ENCODE measurements at places on chromosomes 1 and 21.

GRCh38 chr1:98402860-98403259 is 258.7 kb upstream of the SNX7 start:
- no peak for DNase-seq

GRCh38 chr1:182809414-182809957 is 19.9 kb downstream of the NPL start:
- no peak for DNase-seq

DNA sequence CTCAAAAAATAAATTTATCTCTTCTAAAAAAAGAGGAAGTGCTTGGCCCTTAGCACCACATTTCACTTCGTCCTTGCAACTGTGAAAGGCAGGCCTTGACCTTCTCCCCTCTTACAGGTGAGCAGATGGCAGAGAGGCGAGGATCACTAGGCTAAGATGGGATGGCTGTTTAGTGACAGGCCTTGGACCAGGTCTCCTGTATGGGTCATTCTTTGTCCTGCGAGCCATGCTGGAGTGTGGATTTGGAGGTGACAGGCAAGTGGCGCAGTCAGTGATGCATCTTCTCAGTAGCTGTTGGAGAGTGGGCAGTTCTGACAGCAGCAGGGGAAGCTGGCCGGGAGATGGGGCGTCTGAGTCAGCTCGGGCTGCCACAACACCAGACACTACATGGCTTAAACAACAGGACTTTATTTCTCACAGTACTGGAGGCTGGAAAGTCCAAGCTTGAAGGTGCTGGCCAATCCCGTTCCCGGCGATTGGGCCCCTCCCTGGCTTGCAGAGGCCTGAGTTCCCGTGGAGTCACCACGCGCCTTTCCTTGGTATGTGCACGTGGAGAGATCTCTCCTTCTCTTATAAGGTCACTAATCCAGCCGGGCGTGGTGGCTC is 16.5 kb downstream of the SLC27A3 start:
- DNase-seq, result no peak

DNA sequence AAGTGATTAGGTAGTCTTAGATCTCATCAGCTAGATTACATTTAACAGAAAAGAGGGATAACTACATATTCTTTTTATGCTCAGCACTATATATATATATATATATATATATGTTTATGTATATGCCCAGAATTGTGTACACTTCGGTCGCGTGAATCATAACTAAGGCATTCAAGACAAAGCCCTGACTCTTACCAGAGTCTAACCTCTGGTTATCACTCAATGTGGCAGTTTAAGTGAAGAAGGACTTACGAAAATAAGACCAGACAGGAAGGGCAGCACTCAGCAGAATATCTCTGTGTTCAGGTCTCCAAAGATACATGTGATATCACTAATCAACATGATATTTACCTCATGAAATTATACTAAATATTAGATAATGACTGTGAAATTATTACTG is 1326.7 kb downstream of the MRPL39 start:
- no peak for DNase-seq

DNA sequence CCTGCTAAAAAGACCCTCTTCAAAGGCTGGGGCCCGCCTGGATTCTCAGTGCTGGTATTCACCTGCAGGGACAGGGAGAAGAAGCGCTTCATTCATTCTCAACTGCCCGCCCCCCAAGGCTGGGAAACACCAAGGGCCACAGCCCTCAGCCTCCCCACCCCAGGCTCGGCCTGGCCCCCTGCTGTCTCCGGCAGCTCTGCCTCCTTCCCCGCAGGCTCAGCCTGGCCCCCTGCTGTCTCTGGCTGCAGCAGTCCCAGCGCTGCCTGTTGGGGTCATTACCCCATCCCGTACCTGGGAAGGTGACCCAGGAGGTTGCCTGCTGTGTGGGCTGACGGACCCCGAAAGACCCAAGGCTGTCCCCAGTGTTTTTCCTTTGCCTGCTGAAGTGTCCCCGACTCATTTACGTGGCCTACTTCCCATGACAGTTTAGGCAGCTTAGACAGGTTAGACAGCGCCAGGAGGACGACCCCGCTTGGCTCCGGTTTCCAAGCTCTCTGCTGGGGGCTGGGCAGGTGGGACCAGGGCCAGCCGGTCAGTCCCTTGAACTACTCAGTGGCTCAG is 22.9 kb upstream of the CLSTN1 start:
- DNase-seq, result no peak

- DNase-seq, result no peak
Observed at GRCh38 chr1:116311756-116312680, 61.0 kb upstream of the ATP1A1 start.

GRCh38 chr1:228490120-228491078 is 3.2 kb downstream of the RNF187 start:
- DNase-seq, result no peak

DNA sequence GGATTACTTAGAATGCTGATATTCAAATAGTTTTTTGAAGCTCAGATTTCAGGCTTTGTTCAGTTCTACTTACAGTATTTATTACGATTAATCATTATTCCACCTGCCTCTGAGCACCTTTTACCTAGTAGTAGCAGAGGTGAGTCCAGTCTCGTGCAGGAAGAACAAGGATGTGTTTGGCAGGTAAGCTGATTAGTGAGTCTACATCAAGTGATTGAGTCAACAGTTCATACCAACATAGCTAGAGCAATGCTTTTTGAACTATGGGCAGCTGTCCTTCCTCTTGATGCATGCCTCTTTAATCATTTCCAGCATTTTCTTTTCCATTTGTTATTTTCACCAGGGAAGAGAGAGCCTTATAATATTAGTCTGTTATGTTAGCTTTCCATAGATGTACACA is 838.9 kb downstream of the USP25 start:
- no peak for DNase-seq

DNA sequence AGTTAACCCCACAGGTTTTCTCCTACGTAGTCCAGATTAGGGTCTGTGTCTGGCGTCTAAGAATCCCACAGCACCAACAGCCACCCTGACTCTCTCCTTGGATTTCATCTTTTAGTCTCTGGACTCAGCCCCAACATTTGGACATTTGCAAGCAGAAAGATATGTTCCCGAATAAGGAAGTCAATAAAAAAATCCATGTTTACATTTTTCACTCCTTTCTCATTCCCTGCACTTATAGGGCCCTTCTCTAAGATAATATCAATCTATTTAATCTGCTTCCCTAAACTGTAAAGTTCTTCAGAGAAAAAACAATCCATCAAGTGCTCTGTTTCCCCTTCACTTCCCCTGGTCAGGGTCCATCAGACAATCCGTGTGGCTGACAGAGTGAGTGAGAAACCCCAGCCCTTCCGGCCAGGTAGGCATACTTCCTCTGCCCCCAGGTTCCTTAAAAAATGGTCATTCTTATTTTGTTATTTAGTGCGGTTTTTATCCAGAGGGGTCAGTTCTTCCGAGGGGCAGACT is 105.9 kb upstream of the CDC42BPA start:
- DNase-seq, result no peak

GRCh38 chr1:59266180-59266926 is 30.5 kb upstream of the FGGY start:
- DNase-seq, result peak; percentile 3

DNA sequence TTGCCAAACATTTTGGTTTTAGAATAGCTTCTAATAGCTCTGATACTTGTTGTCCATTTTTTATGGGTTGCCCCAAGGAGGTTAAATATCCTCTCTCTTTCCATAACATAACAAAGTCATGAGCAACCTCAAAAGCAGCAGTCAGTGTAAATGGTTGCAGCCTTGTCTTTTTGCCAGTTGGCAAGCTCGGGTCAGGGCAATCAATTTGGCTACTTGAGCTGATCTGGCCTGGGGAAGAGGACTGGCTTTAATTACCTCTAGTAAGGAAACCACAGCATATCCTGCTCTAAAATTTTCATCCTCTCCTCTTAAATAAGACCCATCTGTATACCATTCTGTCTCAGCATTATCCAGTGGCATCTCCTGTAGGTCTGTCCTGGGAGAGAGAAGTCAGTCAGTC is 21.2 kb upstream of the FMO4 start:
- no peak for DNase-seq

DNA sequence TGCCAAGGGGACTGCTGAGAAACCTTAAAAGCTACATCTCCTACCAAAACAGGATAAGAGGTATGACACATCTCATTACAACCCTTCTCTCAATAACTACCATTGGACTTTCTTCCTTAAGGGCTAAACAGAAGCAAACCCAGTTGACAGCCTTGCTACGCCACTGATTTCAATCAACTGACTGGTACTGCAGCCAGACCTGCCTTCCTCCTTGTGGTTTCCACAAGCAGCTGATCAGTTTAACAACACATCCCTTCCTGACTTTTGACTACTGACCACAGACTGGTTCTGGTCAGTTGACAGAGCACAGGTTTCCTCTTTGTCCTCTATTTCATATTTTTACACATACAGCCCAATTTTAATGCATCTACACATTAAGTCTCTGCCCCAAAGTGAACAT is 108.8 kb downstream of the ADAMTS1 start:
- DNase-seq, result no peak

GRCh38 chr21:15820327-15820726 is 90.5 kb downstream of the USP25 start:
- DNase-seq, result no peak

DNA sequence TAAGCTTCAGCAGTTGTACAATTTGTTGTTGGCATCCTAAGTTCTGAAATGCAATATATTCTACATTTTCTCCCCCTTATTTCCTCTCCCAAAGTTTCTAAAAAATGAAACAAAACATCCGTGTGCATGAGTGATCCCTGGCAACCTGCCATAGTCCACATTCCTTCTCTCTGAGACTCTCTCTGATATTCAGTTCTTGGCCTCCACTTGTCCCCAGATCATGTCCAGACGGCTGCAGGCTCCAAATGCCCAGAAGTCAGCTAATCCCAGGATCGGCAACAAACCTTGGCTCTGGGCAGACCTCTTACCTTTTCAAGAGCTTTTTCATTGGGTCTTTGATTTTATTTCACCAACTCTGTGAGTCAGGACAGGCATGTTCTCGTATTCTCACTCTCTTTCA is 187.8 kb downstream of the ETS2 start:
- no peak for DNase-seq

- no peak for DNase-seq
Observed at GRCh38 chr1:230790026-230790425, 42.8 kb downstream of the CAPN9 start.

DNA sequence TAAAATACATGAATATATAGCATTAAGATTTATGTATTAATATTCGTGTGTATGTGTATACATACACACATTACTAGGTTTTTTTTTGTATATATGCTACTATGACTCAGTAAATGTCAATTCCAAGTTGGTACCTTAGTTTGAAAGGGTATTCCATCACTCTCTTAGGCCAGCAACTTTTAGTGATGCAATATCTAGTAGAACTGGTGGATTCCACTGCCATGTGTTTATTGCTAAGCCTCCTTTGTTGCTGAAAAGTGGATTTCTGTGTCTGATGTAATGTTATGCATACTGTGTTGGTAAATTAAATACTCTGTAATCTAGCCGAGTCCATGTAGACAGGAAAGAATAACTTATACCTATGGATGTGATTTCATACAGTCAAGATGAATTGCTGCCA is 16.9 kb upstream of the COL11A1 start:
- DNase-seq, result no peak

DNA sequence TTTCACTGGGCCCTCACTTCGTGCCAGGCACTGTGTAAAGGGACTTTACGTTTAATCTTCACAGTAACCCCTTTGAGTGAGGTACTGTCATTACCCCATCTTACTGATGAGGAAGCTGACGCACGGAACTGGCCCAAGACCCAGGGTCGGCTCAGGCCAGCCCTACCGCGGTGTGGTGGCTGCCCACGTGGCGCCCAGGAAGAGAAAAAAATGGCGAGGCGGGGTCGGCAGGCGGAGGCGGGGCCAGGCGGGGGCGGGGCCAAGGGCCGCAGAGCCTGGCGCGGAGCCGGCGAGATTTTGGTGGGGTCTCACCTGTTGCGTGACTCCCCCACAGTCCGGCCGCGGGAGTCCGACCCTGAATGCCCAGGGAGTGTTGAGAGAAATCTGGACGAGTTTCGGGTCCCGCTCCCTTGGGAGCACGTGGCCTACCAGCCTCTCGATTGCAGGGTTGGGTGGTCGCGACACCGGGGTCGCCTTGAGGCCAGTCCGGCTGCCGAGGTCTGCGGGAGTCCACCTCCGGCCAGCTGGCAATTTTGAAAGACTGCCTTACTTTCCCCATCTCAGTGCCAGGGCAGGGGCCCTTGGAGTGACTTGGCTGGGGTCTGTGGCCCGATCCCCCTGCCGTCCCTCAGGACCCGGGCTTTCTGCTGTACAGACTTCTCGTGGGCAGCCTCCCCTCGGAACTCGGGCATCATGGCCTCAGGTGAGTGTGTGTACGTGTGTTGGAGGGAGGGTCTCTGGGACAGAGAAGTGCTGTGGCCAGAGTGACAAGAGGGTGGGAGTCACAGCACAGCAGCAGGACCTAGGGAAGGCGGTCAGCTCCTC is at the start of the genes AMPD2 and GNAT2:
Gene AMPD2, plus strand, starts transcription at position 262 of the 825 bp plus-strand sequence. CDS start 1,339 bp downstream, outside the sequence.
Gene GNAT2, minus strand, starts transcription at position 41 of the 825 bp plus-strand sequence. CDS start 6,746 bp downstream, outside the sequence.
- DNase-seq, result peak; percentile 58

- no peak for DNase-seq
Observed at GRCh38 chr1:95742591-95743089, 508.6 kb downstream of the RWDD3 start.

- DNase-seq, result no peak
Observed at GRCh38 chr1:173347282-173347818, 129.8 kb upstream of the PRDX6 start.

- DNase-seq, result no peak
Observed at GRCh38 chr21:28135646-28136045, 857.0 kb downstream of the LTN1 start.

DNA sequence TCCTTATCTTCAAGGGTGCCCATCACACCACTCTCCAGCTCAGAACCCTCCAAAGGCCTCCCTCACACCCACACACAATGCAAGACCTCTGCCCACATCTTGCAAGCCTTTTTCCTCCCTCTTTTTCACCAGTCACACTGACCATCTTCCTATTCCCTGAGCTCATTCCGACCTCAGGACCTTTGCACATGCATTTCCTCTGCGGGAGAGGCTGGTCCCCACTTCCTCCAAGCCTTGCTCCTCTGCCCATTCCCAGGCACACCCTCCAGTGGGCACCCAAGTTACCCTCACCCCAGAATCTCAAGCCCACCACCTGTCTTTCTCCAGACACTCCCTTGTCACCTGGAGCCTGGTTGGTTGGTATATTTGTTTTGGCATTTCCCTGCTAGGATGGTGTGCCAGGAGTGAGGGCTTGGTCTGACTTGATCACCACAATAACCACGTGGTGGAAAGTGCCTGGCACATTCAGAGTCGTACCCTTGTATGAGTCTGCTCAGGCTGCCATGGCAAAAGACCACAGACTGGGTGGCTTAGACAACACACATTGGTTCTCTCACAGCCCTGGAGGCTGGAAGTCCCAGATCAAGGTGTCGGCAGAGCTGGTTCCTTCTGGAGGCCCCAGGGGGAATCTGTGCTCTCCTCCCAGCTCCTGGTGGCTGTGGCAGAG is 13.2 kb downstream of the MX2 start:
- DNase-seq, result no peak

GRCh38 chr1:3038571-3039181 is 17.4 kb downstream of the ACTRT2 start:
- no peak for DNase-seq

GRCh38 chr1:203286161-203286984 is 18.9 kb upstream of the BTG2 start:
- no peak for DNase-seq

GRCh38 chr21:31557421-31558188 is 101.9 kb upstream of the SOD1 start:
- no peak for DNase-seq

GRCh38 chr21:46128933-46129571 is 26.3 kb downstream of the FTCD start:
- no peak for DNase-seq
